ENCODE measurements at places on chromosomes 12 and 14.

- no peak for DNase-seq
Observed at GRCh38 chr12:70241845-70242244, 1.4 kb upstream of the CNOT2 start.

GRCh38 chr14:56417173-56417572 is 162.4 kb upstream of the TMEM260 start:
- no peak for DNase-seq

GRCh38 chr12:92513231-92513730 is 189.5 kb upstream of the PLEKHG7 start:
- DNase-seq: no peak

DNA sequence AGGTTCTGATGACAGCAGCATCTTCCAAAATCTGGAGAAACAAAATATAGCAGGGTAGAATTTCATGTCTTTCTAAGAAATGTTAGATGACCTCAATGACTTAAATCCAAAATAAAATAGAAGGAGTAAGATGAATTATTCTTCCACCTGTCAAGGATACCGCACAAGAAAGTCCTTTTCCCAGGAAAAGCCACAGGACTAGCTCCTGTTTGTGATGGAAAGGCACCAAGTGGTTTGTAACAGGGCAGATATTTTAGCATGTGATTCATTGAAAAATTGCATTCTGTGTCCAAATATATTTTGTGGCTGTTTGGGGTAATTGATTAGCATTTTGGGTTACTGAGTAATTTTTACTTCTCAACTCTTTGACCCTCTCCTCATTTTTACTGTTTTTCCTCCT is 2.7 kb downstream of the CD163L1 start:
- no peak for DNase-seq

DNA sequence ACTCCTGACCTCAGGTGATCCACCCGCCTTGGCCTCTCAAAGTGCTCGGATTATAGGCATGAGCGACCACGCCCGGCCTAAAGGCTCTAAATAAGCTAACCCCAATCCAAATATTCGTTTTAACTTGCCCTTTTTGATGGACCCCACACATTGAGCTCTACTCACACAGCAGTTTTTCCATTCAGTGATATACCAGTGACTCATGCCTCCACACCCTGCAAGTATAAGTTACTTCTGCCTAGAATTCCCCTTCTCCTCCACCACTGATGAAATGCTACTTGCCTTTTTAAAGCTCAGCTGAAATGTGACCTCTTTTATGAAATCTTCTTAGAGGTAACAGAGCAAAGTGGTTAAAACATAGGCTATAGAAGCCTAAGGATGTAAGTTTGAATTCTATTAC is 68.8 kb downstream of the EXOC5 start:
- DNase-seq: no peak

- no peak for DNase-seq
Observed at GRCh38 chr14:69615121-69615495, 3.7 kb downstream of the SUSD6 start.

Data from NCI-H2081 treated with DMSO at 0.1 percent for 48 hours (cell line).